ENCODE measurements at places on chromosomes 5 and 9.
A peak's percentile ranks its signal among the peaks of the same experiment; 100 is the strongest.

- DNase-seq: peak; percentile 51
These were observed 44.4 kb upstream of the SMAD5 start for GRCh38 chr5:136087961-136088871.

GRCh38 chr9:99474186-99474585 lies 252.1 kb downstream of the SEC61B start:
- no peak for DNase-seq

GRCh38 chr5:163473635-163474243 lies 13.3 kb downstream of the HMMR start:
- no peak for DNase-seq

DNA sequence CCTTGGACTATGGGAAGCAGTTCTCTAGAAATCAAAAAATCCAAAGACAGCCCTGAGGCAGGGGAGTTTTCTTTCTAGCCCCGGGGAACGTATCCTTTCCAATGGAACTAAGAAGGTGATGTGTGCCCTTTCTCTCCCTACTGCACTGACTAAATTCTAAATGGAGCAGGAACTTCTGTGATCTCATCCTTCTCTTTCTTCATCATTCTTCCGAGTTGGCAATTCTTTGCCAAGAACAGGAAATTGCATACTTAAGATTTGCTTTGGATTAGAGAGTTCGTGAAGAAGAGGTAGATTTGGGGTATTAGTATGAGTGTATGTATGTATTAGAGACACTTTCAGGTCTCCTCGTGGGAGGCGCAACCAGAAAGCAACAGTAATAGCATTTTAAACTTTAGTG lies 178.0 kb upstream of the PIK3R1 start:
- peak; percentile 22 for DNase-seq

- peak; percentile 86 for DNase-seq
These were observed 97.9 kb upstream of the MAMDC2 start for GRCh38 chr9:69945671-69946141.

DNA sequence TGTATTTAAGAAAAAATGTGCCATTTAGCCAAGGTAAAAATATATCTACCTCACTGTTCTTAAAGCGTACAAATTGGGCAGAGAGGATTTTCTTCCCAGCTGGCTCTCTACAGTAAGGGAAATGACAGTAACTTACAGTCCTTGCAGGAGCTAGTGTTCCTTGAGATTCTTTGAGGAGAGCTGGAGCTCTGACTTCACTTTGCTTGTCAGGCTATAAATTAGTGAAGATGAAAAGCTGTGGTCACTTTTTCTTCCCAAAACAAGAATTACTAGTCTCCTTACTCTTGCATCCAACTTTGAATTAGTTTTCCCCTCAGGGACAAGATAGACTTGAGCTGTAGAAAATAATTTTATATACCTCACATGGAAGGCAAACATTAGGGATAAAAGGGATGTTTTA lies 129.9 kb downstream of the ZSWIM6 start:
- DNase-seq: no peak

DNA sequence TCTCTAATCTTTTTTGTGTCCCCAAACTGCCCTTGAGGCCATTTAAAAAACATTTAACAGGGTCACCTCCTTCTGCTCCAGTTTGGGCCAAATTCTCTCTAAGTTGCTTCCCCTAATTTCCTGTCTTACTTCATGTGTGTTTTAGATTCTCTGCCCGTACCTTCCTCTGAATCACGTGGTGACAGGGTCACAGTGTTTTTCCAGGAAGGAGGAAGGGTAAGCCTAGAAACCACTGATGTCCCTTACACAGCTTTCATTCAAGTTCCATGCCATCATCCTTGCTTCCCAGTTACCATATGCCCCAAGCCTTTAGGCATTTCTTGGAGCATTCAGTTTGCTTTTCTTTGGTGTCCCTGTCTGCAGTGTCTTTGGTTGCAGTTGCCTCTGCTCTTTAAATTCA lies 42.4 kb upstream of the MACIR start:
- peak; percentile 48 for DNase-seq

- DNase-seq: no peak
These were observed 748 bp downstream of the LCN9 start for GRCh38 chr9:135663857-135664256.

DNA sequence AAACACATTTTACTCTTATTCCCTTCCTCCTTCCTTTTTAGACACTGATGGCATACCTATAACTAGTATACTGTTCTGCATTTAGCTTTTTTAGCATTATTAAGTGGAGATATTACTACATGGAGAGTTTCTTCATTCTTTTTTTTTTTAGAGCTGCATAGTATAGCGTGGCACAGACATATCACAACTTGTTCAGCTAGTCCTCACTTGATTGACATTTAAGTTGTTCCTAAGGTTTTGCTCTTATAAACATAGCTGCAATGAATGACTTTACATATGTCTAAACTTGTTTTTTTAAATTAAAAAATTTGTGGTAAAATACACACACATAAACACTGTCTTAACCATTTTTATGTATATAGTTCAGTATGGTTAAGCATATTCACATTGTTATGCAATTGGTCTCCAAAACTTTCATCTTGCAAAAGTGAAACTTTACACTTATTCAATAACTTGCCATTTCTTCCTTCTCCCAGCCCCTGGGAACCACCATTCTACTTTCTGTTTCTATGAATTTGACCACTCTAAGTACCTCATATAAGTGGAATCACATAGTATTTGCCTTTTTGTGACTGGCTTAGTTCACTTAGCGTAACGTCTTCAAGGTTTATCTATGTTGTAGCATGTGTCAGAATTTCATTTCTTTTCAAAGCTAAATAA lies 48.7 kb downstream of the ANKDD1B start:
- no peak for DNase-seq

DNA sequence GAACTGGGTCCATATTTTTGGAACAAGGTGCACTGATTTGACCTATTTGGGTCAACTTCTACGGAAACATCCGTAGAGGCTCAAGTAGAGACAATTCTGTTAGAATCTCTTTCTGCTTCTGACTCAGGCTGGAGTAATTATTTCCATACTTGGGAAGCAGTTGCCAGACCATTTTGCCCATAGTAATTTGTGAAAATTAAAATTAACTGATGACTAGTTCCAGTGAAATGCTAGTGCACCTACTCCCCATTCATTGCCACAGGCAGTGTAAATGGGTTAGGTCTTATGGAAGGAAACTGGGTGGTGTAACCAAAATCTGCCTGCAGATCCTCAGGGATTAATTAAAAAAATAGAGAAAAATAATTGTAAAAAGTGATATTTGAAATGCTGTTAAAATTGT lies 201.1 kb downstream of the TENT4A start:
- no peak for DNase-seq

- peak; percentile 23 for DNase-seq
These were observed 377.8 kb downstream of the CHSY3 start for GRCh38 chr5:130282049-130282448.

GRCh38 chr5:14142202-14142826 lies 828 bp upstream of the TRIO start:
- peak; percentile 68 for DNase-seq

- no peak for DNase-seq
These were observed 69.6 kb upstream of the NR5A1 start for GRCh38 chr9:124576751-124577150.

- DNase-seq: no peak
These were observed 428.3 kb downstream of the KIF4B start for GRCh38 chr5:155441849-155442248.

- DNase-seq: no peak
These were observed 46.8 kb downstream of the TMEM245 start for GRCh38 chr9:109072821-109073435.

GRCh38 chr9:111502506-111502905 lies 18.3 kb upstream of the ECPAS start:
- no peak for DNase-seq

GRCh38 chr9:134564431-134565170 lies 77.0 kb upstream of the COL5A1 start:
- peak; percentile 78 for DNase-seq

DNA sequence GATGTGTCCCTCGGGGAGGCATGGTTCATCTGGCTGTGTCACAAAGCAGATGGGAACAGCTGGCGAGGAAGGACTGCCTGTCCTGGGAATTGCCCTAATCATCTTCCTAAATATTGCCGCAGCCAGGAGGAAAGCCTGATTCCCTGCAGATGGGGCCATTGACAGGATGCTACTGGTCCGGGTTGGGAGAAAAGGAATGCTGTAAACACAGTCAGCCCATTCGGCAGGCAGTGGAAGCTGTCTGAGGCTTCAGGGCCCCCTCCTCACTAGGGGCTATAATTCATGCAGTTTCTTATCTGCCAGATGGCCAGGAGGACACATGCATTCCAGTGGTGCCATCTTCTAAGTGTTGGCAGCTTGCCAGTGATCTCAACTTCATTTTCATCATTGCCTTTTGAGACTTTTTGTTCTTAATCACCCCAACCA lies 110.3 kb downstream of the KCNIP1 start:
- no peak for DNase-seq

GRCh38 chr9:107138261-107138992 lies 144.7 kb upstream of the RAD23B start:
- peak; percentile 12 for DNase-seq

- DNase-seq: no peak
These were observed 12.9 kb downstream of the FBXW5 start for GRCh38 chr9:136931611-136932130.
